Stimulated activated CD4-positive, alpha-beta T cell treated with anti-CD3 and anti-CD28 coated beads, TNF-alpha, amount 100 ng/mL, for 1 hour (primary cell): ENCODE measurements at places on chromosomes 2 and 18.

DNA sequence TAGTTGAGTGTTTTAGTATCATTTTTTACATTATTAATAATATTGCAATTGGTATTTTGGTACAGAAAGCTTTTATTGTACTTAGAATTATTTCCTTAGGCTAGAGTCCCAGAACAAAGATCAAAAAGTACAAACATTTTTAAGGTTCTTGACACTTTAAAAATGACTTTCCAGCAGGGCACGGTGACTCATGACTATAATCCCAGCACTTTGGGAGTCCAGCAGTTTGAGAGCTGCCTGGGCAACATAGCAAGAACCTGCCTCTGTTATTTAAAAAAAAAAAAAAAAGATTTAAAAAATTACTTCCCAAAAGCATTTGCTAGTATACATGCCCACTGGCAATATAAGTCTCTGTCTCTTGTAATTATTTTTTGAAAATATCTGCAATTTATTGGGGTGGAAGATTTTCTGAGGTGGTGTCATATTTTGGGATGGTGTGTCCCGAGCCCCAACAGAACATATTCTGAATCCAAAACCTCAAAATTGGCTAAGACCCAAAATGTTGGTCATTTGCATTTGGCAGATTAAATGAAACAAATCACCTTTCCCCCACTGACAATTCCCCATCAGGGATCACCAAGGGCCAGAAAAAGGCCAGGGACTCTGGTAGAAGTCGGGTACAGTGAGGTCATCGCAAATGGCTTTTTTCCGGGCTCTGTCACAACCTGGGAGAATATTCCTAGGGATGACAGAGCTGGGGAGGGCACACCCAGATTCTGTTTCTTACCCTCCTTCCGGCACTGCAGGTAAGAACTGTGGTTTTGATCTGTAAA, 42.1 kb downstream of the NIFK start:
- no peak for DNase-seq

GRCh38 chr2:172087780-172088244, 2.5 kb downstream of the DLX1 start:
- no peak for DNase-seq

DNA sequence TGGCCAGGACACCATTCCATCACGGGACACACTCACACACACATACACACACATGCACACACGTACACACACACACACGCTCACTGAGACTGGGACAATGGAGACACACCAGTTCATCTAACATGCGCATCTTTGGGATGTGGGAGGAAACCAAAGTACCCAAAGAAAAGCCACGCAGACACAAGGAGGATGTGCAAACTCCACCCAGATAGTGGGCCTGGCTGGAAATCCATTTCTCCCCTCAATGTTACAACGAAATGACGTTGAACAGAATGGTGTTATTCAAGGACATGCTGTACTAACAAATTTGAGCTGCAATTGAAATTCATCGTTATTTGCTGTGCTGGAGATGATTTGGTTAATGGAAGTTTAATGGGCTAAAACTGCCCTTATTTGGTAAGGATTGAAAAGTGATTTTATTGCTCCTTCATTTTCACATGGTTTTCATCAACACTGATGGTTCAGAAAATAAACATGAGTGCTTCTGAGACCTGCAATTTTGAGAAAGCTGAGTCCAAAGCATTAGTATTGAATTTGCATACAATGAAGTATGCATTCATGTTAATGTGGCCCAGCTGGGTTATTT, 110.0 kb downstream of the KCNE4 start:
- no peak for DNase-seq

DNA sequence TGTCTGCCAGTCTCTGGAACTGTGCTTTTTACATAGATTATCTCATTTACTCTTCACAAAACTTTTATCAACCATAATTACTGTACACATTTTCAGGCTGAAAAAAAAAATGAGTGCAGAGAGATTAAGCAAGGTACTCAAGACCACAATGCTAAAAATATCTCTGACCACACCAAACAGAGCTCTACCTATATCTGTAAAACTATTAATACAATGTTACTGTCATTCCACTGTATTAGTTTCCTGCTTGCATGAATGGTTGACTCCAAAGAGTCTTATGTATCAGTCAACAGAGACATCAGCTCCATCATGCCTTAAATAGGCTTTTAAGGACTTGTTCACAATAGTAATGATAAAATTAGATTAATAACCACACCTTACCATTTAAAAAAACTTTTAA, 134.7 kb upstream of the CCDC150 start:
- no peak for DNase-seq

GRCh38 chr2:53460347-53460746, 307.3 kb upstream of the CHAC2 start:
- no peak for DNase-seq

DNA sequence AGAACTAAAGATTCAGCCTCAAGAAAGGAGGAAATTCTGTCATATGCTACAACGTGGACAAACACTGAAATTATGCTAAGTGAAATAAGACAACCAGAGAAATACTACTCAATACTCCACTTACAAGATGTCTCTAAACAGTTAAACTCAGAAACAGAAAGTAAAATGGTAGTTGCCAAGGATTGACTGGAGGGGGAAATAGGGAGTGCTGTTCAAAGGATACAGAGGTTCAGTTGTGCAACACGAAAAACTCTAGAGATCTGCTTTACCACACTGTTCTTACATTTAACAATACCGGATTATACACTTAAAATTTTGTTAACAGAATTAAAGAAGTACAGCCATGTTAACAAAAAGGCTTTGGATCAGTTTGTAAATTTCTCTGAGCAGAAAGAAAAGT, 39.8 kb upstream of the C2orf15 start:
- DNase-seq, result no peak

GRCh38 chr2:157822993-157823392, 53.1 kb downstream of the ACVR1 start:
- DNase-seq, result no peak

DNA sequence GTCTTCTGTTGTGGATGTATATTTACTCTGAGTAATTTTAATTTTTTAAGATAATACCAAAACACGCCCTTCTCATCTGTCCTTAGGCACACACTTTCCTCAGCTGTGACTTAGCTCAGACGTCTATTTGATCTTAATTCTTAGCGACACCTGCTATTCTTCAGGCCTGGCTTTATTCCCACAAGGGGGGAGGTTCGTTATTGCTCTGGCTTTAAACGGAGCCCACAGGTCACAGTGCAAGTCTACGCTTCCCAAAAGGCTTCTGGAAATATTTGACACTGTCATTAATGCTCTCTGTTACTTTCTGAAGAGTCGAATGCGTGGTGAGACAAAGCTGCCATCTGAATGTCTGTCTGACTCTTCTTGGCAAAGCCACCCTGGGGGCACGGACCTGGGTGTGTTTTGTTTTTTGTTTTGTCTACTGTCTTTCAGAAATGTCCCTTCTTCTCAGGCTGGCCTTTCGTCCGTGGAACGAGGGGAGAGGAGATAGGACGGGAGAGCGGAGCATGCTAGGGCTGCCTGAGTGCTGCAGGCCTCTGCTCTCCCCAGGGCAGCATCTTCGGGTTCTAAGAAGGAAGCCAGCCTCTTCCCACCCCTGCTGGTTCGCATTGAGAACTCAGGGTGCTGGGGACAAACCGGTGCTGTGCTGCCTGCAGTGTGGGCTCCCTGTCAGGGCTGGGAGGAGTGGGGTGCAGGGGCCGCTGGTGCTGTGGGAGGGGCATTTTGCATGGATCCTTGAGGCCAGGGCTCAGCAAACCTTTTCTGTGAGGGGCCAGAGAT, 61.9 kb downstream of the ASAP2 start:
- no peak for DNase-seq

DNA sequence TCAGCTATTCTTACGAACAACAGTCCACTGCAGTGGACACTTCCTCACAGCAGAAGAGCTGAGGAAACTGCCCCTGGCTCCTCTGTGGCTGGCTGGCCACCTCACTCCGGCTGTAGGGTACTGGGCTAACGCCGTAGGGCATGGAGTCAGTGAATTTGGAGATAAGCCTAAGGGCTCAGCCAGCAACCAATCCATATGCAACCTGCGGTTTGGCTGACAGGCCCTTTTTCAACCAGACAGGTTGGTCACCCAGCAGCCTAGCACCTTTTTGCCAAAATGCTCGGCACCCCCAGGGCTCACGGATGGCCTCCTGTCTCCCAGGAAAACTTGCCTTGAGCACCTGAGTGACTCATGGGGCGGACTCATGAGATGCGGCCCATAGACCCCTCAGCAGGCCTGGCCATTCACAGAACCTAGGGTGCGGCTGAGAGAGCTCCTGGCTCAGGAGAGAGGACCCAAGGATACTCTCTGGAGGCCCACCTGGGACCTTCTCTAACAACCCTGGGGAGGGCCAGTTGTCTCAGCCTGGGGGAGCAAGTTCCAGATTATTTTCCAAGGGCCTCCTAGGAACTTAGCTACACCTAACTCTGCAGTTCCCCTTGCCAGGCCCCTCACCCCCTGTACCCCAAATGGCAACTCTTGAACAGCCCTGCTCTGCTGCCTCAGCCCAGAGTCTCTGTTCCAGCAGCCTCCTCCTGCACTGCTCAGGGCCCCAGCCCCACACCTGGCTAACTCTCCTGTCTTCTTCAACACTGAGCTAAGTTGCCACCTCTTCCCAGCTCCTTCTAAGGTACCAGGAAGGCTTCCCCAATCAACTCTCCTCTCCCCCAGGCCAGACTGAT, 252.1 kb downstream of the CYP26B1 start:
- DNase-seq, result no peak

GRCh38 chr2:64213532-64214275, 69.5 kb upstream of the PELI1 start:
- DNase-seq, result no peak

GRCh38 chr2:77348821-77349220, 173.4 kb downstream of the LRRTM4 start:
- DNase-seq, result no peak

GRCh38 chr18:71336576-71337210, 1047.8 kb downstream of the SOCS6 start:
- DNase-seq, result no peak

- DNase-seq, result no peak
Observed at GRCh38 chr2:190794790-190795189, 85.8 kb upstream of the GLS start.

- no peak for DNase-seq
Observed at GRCh38 chr2:197281421-197281820, 29.2 kb downstream of the ANKRD44 start.

DNA sequence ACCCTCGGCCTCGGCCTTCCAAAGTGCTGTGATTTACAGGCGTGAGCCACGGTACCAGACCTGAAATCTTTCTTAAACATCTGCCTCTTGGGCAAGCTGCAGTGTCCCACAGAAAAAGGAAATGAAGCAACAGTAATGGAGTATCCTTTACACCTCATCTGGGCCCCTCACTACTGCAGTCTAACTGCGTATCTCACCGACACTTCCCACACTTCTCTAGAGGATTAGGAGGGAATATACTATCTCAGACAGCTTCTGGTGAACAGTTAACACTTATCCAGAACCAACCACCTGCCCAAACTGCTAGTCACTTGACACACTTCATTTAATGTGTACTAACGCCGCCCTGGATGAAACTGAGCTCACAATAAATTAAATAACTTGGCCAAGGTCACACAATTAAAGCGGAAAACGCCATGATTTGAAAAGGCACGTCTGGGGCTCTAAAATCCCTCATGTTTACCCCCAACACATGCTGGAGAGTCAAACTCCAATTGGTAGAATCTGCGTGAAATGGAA, 993 bp downstream of the COX7A2L start:
- DNase-seq, result no peak

GRCh38 chr18:34787931-34788532, 77.9 kb downstream of the DTNA start:
- DNase-seq, result no peak

DNA sequence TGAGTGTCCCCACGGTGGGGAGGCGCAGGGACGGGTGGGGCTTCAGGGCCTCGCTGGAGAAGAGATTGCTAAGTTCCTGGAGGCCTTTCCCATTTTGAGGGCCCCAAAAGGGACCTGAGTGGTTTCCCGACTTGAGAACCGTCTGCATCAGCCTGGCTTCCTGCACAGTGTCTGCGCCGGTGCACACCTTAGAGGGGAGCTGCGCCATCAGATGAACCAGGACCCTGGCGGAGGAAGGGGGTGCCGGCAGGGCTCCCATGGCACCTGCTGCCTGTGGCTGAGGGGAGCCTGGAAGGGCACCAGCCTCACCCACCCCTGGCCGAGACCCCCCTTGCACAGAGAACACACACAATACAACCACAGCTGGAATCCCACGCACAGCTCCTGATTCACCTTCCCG, 465.1 kb upstream of the MYT1L start:
- no peak for DNase-seq

- DNase-seq, result no peak
Observed at GRCh38 chr2:156435396-156435717, 822 bp upstream of the GPD2 start.

DNA sequence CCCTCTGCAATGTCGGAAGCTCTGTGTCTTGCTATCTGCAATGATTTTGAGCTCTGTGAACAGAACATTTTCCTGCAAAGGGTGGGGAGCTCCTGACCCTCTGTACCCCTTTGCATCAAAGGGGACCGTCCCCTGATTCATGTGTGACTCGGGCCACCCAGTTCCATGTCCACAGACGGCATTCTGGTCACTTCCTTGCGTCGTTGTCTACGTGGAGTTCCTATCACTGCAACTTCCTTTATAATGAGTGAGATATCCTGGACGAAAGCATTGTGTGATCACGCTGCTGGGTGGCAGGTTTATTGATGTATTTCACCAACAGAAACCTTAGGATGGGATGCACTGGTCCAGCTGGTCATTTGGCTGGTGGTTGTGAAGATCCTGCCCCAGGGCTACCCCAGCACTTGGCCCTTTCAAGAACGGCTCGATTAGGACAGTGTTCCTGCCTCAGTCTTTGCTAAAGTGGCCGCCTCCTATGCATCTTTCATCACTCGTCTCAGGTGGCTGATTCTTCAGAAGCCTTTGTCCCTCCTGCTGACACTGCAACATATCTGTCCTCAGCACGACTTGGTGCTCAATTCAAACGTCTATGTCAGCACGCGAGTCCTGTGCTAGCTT, 202.7 kb downstream of the ACKR3 start:
- DNase-seq, result no peak
